ENCODE measurements at places on chromosomes 11 and 22.

GRCh38 chr11:65223011-65223410 is 38.8 kb upstream of the POLA2 start:
- no peak for DNase-seq

DNA sequence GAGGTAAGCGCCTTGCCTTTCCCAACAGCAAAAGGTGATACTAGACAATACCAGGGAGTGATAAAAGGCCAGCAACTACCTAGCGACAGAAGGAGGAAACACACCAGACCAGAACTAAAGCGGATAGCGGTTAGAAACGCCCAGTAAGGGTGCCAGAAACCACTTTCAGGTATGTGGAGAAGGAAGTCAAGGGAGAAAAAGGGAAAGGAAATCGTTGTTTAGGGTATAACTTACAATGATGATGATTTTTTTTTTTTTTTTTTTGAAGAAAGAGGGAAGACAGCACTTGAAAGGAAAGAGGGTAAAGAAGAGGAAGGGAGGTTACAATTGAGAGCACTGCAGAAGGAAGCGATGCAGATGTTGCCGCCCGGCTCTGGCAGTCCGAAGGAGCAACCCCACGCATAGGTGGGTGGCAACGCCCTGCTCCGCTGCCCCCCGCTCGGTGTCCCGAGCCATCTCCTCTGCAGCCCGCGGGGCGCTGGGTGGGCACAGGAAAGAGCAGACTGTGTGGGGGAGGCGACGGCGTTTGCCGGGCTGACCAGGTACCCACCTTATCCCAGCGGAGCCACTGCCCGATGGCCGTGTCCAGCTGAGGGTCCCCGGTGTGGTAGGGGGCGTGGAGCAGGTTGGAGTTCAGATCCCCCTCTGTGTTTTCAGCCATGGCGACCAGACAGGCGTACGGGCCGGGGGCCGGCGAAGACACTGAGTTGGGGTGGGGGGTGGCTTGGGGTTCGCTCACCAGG is 561 bp downstream of the PGM2L1 start:
- DNase-seq: peak; percentile 26

GRCh38 chr11:111729071-111729830 is 36.9 kb downstream of the PPP2R1B start:
- no peak for DNase-seq

DNA sequence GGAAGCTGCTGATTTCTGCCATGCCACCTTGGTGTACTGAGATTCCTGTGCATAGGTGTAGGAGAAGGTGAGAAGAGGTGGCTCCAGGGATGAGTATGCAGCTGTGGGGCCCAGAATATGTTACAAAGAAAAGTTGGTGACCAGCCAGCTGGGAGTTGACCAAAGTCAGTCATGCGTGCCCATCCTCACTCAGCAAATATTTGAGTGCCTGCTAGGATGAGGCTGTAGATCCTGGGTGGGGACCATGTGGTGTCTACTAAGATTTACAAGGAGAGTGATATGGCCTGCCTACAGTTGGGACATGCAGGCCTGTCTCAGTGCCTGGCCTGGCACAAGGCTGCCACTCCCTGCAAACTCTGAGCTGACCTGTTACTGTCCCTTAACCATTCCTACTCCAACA is 19.4 kb downstream of the RNF185 start:
- no peak for DNase-seq

GRCh38 chr22:49415151-49415951 is 412.3 kb downstream of the BRD1 start:
- DNase-seq: no peak

GRCh38 chr11:12189543-12190235 is 79.3 kb downstream of the MICAL2 start:
- DNase-seq: no peak

- DNase-seq: no peak
These were observed 346.6 kb downstream of the AASDHPPT start for GRCh38 chr11:106424111-106424510.

DNA sequence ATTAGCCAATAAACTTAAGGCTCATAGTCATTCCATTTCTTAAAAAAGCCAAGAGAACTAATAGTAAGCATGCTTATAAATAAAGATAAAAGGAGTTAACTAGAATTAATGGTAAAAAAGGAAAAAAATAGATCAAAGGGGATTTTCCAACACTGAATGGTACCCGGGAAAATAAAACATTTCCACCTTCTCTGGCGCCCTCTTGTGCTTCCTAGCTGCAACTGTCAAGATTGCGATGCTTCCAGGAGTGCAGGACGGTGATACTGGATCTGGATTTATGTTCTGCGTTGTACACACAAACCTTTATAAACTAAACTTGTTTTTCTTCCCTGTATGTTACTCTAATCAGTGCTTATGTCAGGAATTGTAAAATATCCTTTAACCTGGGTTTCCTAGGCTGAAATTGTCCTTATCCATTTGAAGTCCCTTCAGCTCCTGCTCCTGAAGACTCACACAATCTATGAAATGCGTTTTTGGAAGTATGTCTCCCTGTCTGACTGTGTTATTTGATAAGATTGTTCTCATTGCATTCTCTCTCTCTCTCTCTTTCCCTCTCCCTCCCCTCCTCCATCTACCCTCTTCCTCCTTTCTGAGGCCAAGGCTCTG is 9.6 kb upstream of the HTATIP2 start:
- no peak for DNase-seq

DNA sequence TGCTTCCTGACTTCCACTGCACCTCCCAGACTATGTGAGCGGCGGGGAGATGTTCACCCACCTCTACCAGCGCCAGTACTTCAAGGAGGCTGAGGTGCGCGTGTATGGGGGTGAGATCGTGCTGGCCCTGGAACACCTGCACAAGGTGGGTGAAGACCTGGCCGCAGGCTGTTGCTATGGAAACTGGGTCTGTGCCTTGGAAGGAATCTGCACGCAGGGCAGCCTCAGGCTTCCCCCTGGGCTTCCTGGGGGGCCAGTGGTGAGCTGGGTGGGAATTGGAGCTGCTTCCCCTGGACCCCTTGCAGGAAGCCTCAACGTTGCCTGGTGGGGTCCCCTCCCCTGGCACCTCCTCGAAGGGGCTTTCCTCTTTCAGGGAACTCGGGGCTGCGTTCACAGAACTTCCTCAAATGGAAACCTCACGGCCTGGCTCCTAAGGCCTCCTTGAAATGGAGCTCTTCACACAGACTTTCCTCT is 1.5 kb downstream of the RPS6KA4 start:
- no peak for DNase-seq

- no peak for DNase-seq
These were observed 30.0 kb upstream of the FAR1 start for GRCh38 chr11:13638422-13638821.

- DNase-seq: no peak
These were observed 9.2 kb upstream of the PARVG start for GRCh38 chr22:44171561-44171960.

DNA sequence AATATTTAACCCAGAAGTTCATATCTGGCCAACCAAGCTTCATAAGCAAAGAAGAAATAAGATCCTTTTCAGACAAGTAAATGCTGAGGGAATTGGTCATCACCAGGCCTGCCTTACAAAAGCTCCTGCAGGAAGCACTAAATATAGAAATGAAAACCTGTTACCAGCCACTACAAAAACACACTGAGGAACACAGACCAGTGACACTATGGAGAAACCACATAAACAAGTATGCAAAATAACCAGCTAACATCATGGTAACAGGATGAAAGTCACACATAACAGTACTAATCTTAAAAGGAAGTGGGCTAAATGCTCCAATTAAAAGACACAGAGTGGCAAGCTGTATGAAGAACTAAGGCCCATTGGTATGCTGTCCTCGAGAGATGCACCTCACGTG is 311.4 kb downstream of the DYNC2H1 start:
- no peak for DNase-seq

DNA sequence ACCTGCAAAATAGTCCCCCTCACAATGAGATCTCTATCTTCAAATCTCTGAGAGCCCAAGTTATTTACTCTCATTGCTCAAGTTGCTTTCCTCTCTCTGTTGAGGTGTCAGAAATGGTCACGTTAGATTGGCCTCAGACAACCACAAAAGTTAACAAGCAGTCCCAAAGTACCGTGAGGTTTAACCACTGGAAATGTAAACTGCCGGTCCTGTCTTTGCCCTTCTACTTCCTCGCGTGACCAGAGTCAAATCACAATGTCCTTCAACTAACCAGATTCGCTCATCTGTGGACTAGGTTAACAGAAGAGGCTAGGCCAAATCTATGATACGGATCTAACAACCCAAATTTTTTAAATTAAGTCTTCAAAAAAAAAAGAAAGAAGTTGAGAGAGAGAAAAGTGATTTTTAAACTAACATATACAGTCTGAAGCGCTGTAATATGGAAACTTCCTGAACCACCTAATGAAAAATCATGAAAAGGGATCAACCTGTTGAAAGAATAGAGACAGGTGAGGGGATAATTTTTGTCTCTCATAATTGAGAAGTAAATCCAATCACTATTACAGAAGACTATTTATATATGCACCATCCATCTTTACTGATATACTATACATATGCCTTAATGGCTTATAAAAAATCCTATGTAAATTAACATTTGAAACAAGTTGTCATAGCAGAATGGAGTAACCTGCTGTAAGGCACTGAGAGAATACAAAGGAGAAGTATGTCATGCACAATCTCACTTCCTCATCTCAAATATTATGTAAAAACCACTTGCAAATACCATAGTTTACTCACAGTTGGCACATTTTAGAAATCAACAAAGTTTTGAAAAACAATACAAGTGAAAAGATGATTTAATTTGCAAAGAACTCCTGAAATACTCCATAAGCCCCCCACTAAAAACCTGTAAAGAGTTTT is 3.3 kb upstream of the JAML start:
- no peak for DNase-seq

DNA sequence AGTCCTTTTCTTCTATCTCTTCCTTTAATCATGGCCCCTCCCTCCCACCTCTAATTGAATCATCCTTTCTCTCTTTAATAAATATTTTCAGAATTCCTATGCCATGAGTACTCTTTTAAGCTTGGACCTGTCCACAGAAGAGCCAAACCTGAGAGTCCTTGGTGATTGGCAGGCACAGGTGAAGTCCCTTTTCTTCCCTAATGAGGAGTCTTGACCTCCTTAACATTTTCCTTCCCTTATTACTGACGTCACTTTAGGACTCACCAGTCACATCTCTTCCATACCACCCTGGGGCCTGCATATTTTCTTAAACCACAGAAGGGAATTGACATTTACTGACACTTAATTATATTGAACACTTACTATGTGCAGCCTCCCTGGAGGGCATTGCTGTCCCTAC is 41.0 kb upstream of the RASSF10 start:
- DNase-seq: no peak

GRCh38 chr11:64571410-64572091 is 19.5 kb upstream of the SLC22A12 start:
- no peak for DNase-seq

- no peak for DNase-seq
These were observed 2.2 kb upstream of the APOC3 start for GRCh38 chr11:116827461-116827860.

- no peak for DNase-seq
These were observed 5.6 kb downstream of the DERL3 start for GRCh38 chr22:23833017-23833751.

- DNase-seq: no peak
These were observed 4.9 kb downstream of the SLC6A5 start for GRCh38 chr11:20604295-20604803.

GRCh38 chr22:32665676-32666075 is 135.8 kb upstream of the TIMP3 start:
- DNase-seq: no peak

DNA sequence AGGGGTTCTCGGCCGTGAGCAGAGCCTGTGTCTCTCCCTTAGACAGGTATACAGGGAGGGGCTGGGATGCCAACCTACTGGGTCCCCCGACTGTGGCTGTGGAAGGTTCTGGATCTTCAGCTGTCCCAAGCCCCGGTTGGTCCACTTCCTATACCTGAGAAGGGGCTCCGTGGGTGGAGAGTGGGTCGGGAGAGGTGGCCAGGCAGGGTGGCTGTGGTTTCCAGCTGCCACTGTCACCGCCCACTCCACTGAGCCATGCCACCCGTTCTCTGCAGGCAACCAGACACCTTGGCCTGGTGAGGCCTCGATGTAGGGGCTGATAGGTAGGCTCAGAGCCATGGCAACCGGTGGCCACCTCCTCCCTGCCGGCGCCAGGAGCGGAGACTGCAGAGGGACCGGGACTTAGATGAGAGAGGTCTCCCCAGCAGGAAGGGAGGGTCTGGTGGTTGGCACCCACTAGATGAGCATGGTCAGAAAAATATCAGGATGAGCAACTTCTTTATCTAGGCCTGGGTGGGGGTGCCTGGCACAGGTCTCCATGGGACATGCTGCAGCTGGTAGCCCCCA is 53.8 kb downstream of the TRIOBP start:
- no peak for DNase-seq

DNA sequence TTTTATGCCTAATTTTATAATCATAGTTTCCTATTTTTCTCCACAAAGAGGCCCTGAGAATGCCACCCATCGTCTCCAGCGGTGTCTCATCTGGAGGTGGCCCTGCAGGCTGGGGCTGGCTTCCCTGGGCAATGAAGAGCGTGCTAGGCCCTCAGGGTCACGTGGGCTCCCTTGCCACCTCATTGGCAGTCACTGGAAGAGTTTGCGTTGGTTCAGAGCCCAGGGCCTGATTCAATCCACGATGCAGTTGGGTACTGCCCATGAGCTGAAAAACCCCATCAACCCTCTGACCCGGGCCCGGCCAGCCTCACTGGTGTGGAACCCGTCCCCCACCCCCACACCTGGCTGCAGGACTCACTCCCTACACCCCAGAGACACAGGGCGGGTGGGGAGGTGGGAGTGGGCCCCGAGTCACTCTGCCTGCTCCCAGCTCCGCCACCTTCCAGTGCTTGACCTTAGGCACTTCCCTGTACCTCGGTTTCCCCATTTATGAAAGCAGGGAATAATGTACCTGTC is 43.4 kb upstream of the A4GALT start:
- no peak for DNase-seq

GRCh38 chr11:5197536-5197935 is 2.9 kb downstream of the OR51V1 start:
- DNase-seq: no peak

DNA sequence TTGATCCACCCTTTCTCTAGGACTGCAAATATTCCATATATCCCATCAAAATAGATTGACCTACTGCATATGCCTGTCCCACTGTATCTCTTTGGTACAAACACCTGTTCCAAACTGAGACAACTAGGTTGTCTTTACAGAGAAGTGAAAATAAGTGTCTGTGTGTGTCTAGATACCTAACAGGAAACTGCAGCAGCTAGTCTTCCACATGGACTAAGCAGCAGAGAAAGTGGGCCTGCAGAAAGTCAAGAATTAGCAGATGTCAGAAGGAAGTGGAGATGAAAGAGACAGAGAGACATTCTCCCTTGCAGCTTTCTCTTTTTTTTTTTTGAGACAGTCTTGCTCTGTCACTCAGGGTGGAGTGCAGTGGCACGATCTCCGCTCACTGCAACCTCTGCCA is 3.9 kb upstream of the RAB39A start:
- no peak for DNase-seq

DNA sequence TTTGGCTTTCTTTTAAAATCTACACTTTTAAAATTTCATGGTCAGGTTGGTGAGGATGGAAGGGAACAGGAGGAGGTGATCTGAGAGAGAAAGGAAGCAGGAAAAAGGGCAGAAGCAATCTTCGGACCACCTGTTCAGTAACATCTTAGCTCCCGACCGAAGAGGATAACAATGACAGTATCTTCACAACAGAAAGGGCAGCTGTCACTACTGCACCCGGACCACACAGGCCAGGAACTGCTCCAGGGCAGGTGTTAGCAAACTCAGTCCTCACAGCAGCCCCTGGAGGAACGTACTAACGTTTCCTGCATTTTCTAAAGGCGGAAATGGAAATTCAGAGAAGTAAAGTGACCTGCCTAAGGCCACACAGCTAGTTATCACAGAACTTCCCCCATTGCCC is 16.8 kb downstream of the PTPN5 start:
- DNase-seq: no peak

All from activated CD4-positive, alpha-beta T cell treated with anti-CD3 and anti-CD28 coated beads for 1 hour (primary cell).